ENCODE measurements at places on chromosomes 7 and 10.
A peak's percentile ranks its signal among the peaks of the same experiment; 100 is the strongest.

DNA sequence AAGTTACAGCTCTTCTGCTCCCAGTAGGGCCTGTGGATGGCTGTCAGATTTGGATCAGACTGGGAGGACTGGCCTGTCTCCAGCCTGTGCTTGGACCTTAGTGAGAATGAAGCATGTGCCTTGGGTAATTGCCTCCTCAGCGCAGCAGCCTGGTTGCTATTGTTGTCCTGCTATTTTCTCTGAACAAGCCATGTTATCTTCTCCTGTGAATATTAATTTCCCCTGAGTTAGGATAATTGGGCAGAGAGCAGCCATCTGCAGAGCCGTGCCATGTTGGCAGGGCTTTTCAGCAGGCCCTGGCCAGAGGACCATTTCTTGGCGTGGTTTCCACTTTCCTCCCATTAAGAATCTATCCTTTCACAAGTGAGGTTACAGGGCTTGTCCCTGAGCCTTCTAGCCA, 497.3 kb downstream of the SORCS3 start:
- DNase-seq: no peak

GRCh38 chr7:33651998-33652515, 253.3 kb upstream of the BMPER start:
- no peak for DNase-seq

- DNase-seq: no peak
Observed at GRCh38 chr10:16612981-16613355, 91.3 kb upstream of the C1QL3 start.

DNA sequence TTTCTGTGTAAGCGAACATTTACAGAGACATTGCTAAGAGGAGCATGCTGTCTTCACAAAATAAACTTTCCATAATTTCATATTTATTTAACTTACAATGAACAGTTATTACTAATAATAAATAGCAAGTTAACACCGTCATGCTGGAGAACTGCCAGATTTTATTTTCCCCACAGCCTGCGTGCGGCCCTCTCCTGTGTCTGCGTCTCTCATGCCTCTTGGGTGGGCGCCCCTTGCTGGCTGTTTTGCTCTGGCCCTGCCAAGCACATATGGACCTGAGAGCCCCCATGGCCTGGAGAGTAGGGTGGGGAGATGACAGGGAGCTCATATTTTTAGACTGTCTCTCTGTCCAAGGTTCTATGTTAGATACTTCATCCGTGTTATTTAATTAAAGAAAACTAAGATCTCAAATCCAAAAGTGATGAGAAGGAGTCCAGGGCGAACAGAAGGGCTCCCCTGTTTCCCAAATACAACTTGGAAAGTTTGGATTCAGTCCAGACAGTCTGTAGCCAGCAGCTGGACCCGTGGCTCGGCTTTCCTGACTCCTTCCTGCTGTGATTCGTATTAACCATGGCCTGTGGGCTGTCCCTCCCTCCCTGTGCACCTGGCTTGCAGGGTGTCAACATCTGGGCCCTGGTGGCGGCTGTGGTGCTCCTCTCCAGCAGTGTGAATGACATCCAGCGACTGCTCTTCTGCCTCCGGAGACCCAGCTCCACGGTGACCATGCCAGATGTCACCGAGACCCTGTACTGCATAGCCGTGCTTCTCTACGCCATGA, 20.5 kb downstream of the FBH1 start:
- DNase-seq: no peak

- DNase-seq: no peak
Observed at GRCh38 chr10:121889212-121889611, 38.6 kb downstream of the ATE1 start.

DNA sequence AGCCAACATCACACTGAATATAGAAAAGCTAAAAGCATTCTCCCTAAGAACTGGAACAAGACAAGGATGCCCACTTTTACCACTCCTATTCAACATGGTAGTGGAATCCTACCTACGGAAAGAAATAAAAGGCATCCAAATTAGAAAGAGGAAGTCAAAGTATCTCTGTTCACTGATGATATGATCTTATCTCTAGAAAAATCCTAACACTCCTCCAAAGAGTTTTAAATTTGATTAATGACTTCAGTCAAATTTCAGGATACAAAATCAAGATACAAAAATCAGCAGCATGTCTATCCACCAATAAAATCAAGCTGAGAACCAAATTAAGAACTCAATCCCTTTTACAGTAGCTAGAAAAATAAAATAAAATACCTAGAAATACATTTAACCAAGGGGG, 35.3 kb upstream of the TNKS2 start:
- DNase-seq: no peak

DNA sequence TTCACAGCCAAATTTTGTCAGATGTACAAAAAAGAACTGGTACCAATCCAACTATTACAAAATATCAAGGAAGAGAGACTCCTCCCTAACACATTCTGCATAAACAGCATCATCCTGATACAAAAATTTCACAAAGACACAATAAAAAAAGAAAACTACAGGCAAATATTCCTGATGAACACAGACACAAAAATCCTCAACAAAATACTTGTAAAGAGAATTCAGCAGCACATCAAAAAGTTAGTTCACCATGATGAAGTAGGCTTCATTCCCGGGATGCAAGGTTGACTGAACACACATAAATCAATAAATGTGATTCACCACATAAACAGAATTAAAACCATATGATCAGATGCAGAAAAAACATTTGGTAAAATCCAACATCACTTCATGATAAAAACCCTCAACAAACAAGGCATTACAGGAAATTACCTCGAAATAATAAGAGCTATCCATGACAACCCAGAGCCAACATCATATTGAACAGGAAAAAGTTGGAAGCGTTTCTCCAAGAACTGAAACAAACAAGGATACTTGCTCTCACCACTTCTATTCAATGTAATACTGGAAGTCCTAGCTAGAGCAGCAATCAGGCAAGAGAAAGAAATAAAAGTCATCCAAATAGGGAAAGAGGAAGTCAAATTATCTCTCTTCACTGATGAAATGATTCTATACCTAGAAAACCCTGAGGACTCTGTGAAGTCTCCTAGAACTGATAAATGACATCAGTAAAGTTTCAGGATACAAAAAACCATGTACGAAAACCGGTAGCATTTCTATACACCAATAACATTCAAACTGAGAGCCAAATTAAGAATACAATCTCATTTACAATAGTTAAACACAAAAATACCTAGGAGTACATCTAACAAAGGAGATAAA, 223.1 kb downstream of the REEP3 start:
- peak; percentile 4 for DNase-seq

DNA sequence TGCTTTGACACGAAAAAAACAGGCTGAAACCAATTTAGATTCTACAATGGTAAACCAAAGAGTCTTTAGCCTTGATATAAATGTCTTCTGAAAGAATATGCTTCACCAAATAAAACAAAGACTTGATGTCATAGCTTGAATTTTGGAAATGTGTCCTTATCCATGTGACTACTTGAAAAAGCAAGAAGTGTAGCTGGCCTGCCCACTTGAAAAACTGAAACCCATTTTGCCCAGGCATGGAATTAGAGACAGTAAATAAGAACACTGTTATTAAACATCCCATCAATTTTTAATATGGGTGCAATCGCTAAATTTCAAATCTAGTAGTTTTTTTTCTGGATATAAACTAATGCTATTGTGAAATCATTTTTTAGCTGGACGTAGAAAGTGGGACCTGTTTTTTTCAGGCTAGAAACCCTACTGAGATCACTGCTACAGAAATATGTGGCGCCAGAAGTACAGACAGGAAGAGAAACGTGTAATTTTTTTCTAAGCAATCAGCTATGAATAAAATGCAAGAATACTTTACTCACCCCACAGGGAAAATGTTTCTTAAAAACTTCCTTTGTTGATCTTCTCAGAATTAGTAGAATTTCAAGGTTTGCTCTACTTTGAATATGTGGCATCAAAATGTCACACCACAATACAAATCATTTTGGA, 56.7 kb downstream of the PIP4K2A start:
- DNase-seq: no peak

GRCh38 chr10:15262036-15262713, 93.7 kb upstream of the NMT2 start:
- no peak for DNase-seq

DNA sequence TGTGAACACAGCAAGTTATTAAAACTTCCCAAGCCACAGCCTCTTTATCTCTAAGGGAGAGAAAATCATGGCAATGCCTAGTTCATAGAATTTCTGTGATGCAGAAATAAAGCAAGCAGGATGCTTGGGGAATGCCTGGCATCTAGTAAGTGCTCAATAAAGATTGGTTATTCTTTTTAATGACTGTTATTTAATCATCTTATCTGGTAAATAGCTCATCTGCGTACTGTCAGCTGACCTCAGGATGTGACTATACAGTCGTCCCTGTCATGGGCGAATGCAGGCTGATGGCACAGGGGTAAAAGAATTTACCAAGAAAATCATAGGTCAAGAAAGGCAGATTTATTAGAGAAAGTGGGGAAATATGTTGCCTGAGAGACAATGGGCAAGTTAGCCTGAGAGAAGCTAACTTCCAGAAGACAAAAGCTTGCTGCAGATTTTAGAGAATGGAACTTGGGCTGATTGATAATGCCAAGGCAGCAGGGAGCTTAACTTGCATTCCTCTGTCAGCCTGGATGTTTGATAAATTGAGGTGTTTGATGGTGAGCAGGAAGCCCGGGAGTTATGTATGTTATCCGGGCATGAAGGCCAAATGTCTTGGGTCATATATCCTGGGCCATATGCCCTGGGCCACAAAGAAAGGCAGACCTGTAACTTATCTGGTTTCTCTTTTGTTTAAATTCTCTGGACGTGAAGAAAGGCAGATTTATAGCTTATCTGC, 126.0 kb downstream of the KCNMA1 start:
- no peak for DNase-seq

GRCh38 chr7:130960208-130960988, 226.4 kb upstream of the KLF14 start:
- peak; percentile 77 for DNase-seq

- DNase-seq: peak; percentile 21
Observed at GRCh38 chr7:36775061-36775620, 50.8 kb upstream of the AOAH start.
